ENCODE measurements at places on chromosomes 5 and 9.

- DNase-seq: no peak
Observed at GRCh38 chr9:118336250-118336942, 632.2 kb downstream of the TLR4 start.

GRCh38 chr9:20309124-20309523, 313.2 kb downstream of the MLLT3 start:
- DNase-seq: no peak

DNA sequence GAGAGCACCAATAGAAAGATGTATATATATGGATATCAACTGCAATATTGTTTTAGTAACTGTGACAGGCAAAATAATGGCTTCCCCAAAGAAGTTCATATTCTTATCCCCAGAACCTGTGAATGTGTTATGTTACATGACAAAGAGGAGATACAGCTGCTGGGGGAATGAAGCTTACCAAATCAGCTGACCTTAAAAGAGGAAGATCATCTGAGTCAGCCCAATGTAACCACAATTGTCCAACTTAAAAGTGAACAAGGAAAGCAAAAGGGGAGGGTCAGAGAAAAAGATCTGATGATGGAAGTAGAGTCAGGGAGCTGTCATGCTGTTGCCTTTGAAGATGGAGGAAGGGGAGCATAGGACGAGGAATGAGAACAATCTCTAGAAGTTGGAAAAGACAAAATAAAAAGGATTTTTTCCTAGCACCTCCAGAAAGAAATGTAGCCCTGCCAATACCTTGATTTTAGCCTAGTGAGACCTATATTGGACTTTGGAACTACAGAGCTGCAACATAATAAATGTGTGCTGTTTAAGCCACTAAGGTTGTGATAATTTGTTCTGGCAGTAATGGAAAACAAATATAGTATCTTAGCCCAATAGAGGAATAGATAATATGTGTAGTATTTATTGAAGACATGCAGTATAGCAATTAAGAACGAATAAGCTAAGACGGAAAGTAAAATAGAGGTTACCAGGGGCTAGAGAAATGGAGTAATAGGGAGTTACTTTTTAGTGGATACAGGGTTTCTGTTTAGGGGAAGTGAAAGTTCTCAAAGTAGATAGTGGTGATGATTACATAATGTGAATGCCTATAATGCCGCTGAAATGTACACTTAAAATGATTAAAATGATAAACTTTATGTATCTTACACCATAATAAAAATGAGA, 115.9 kb downstream of the PIK3R1 start:
- peak; percentile 40 for DNase-seq

DNA sequence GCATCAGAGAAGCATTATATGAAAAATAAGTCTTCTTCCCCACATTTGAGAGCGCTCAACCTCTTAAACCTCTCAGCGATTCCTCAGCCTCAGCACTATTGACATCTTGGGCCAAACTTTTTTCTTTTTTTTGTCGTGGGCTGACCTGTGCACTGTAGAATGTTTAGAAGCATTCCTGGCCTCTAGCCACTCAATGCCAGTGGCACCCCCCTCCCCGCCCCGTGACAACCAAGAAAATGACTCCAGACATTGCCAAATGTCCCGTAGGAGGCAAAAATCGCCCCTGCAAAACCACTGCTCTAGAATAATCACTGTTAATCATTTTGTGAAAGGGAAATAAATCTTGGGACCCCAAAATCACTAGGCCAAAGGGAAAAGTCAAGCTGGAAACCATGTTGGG, 129.1 kb upstream of the BOD1 start:
- DNase-seq: no peak

GRCh38 chr5:141476132-141476911, 556 bp downstream of the PCDHGC3 start:
- peak; percentile 70 for DNase-seq

GRCh38 chr9:15149450-15149849, 157.6 kb downstream of the TTC39B start:
- no peak for DNase-seq

DNA sequence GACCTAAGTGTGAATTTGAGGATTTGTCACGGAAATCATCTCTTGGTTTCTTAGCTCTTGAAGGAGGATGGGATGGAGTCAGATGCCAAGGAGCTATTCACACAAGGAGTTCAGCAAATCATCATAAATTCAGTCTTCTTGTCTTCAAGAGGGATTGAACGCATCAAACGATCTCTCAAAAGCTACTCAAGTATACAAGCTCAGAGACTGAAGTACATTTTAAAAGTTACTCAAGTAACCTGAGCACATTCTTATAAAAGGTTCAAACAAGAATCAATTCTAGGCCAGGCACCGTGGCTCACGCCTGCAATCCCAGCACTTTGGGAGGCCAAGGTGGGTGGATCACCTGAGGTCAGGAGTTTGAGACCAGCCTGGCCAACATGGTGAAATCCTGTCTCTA, 21.1 kb upstream of the GOLPH3 start:
- no peak for DNase-seq

DNA sequence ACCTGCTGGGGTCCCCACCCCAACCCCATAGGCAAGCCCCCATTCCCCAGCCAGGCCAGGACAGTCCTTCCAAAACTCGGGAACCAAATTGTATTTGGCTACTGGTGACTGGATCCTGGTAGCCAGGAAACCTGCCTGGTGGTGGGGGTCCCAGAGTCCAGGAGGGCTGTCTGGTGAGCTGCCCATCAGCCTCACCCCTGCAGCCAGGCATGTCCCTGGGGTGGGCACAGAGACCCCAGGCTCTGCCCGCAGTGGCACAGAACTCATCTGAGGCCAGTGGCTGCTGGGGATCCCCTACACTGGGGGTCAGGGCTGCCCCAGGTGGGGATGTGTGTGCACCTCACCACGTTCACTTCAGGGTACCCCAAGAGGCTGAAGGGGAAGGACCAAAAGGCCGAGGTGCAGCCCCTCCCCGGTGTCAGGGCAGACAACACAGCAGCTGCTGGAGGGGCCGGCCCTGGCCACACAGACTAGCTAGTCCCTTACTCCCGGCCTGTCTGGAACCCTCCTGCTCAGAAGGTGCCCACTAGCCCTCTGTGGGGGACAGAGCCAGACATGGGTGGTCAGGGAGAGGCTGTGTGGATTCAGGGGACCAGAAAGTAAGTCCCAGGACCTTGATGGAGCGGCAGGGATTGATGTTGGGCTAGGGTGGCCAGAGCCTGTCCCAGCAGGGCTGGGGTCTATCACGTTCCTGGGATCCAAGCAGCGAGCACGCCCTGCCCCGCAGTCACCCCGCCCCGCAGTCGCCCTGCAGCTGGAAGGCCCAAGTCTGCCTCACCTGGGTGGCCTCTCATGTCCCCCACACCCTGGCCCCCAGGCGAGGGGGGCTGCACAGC, 91.5 kb downstream of the KCNT1 start:
- no peak for DNase-seq

GRCh38 chr9:18928711-18929110, 104.3 kb downstream of the SAXO1 start:
- no peak for DNase-seq

GRCh38 chr9:116984111-116984510, 297.0 kb downstream of the TRIM32 start:
- DNase-seq: no peak

DNA sequence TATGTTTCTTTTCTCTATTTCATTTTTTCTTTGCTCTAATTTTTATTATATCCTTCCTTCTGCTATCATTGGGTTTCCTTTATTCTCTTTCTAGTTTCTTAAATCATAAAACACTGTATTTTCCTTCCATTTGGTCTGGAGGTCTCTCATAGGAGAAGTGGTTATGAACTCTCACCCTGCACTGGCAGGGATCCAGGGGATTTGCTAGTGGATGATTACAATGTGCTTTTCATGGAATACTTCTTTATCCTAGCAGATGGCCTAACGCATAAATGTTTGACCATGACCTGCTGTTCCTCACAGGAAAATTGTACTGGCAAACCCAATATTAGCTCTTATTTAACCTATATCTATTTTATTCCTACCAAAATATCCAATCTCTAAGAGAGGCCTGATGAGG, 31.5 kb upstream of the SGCD start:
- DNase-seq: no peak

DNA sequence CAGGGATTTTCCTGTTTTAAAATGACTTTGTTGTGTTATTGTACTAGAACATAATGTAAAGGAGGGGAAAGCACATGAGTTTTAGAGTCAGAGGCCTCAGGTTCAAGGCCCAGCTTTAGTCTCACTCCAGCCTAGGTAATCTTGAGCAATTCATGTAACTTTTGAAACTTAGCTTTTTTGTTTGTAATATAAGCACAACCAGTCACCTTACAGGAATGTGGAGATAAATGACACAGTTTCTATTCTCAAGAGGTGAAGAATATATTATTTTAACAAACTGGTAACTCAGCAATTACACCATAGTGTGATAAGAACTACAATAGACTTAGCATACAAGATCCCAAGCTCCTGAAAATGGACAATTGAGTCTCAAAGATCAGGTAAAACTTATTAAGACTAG, 51.2 kb downstream of the ADAMTS19 start:
- DNase-seq: no peak

DNA sequence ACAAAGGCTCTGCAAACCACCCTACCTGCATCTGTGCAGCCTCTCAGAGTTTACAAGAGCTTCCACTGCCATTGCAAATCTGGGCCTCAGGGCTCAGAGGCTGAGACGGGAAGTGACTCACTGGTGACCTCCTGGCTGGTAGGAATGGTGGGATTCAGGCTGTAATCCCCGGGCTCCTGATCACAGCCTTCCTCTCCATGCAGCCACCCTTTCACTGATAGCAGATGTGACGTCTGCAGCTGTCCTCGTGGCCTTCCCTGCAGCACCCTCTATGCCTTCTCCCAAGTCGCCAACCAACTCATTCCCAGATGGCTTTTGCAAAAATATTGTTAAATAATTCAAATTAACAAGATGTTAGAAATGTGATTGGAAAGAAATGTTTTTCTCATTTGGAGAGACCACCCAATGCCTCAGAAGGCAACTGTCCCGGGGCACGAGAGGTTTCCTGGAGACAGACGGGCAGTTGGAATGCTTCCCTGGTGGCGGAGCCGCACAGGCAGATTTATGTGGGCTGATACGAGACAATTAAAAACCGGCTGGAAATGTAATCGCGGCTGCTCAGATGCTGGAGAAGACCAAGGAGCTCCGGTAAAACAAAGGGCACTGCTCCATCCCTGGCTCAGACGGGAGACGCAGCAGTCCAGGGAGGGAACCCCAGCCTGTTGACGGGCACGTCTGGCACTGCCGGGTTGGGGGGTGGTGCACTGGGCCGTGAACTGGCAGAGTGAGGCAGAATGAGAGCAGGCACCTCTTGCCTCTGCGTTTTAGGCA, 34.4 kb upstream of the SLC25A51 start:
- DNase-seq: peak; percentile 93

GRCh38 chr9:1535051-1535450, 480.1 kb upstream of the SMARCA2 start:
- DNase-seq: no peak

GRCh38 chr5:156169495-156169894, 157.5 kb upstream of the SGCD start:
- DNase-seq: no peak

DNA sequence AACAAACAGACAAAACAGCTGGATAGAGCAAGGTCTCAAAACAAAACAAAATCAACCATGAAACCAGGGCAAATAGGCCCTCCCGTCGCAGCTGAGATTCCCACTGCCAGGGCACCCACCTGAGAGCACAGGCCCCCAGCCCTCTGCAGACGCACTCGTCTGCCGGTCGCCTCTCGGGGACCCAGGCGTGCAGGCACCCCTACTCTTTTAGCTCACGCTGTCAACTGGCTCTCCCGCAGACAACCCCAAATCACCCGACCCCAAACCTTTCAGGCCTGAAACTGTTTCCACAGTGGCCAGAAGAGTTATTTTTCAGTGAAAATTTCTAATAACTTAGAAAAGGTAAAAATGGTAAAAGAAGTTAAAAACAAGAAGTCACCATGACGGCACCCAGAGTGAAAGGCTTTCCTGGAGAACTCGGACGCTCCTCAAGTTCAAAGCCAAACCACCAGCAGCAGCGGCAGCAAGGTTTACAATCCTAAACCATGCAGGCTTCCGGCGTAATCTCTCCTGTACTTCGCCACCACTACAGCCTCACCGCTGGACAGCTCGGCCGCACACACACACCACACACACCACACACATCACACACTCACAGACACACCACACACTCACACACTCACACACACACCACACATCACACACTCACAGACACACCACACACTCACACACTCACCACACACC, 1.9 kb upstream of the UBE2QL1 start:
- no peak for DNase-seq

DNA sequence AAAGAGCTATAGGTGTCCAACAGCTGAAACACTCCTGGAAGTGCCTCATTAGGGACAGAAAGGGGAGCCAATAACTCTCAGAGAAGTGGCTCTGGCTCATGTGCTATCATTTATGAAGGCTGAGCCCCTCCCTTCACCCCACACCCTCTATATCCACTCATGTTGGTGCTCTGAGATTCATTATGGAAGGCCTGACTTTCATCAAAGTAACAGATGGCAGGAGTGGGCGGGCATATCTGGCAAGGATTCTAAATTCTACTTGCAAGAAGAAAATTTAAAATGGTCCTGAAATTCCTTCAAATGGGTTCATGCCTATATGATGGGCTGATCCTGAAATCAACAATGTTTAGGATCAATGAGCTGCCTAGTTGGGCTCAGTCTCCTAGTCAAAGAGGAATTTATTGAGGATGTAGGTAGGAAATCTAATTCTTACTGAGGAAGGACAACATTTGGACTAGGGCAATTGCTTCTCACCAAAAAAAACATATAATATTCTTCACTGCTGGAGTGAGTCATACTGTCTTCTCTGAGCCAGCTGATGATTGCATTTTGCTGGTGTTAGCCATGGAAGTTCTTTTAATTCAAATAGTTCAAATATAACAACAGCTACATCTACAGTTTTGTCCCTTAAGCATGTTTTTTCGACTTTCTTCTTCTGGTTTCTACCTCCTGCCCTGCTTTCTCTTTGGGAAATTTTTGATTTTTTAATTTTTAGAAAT, 23.5 kb downstream of the NMRK1 start:
- no peak for DNase-seq

GRCh38 chr5:135190416-135191083, 156.5 kb upstream of the PITX1 start:
- DNase-seq: no peak

GRCh38 chr5:98248949-98249348, 524.5 kb upstream of the RGMB start:
- peak; percentile 81 for DNase-seq

DNA sequence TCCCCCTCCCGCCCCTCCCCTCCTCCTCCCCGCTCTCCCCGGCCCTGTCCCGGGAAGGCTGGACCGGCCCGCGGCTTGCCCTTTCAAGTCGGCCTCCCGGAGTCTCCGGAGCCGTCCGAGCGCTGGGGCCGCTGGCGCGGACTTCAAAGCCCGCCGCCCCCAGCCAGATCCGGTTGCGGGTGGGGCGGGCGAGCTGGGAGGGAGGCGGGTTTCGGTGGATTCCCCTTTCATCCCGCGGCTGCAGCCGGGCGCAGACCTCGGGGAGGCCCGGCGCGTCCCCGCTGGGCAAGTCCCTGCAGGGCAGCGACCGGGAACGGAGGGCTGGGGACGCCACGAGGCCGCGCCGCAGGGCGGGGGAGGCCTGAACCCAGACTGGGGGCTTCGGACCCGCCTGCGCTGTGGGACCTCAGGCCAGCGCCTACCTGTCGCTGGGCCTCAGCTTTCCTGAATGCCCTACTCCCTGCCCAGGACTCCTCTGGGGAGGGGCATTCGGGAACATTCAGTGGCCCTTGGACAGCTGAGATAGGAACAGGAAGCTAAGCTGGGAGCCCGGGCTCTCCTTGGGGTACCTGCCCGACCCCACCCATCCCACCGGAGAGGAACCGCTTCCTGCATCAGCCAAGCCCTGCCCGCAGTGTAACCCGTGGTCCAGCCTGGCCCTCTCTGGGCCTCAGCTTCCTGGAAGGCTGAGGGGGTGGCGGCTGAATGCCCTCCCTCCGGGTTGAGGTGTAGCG, 23.4 kb downstream of the C9orf50 start:
- no peak for DNase-seq

GRCh38 chr9:14909961-14910805, at the start of gene FREM1:
TSS of gene FREM1 (minus strand) at chr9:14910428. CDS start at chr9:14868977, 41,451 bp downstream.
- no peak for DNase-seq
